ENCODE measurements at places on chromosomes 7 and 10. TPM values are rescaled to one million over a fixed set of nuclear protein-coding genes. Genes with fewer than 3 reads are reported as not detected.

PRPS1L1 gene
- not detected for total RNA-seq

RADIL gene
- 0.80 TPM for total RNA-seq

TFR2 gene
- 0.68 TPM for total RNA-seq

NCF1 gene
- 8.1 TPM for total RNA-seq

AKR1B15 gene
- total RNA-seq = 0.48 TPM

SCIN gene
- total RNA-seq = 62.3 TPM

FKBP6 gene
- total RNA-seq = not detected

OR2A1 gene
- not detected for total RNA-seq

TAC1 gene
- not detected for total RNA-seq

SLIT1 gene
- total RNA-seq = 1.9 TPM

ZNF425 gene
- 1.8 TPM for total RNA-seq

AKR1B1 gene
- 6.4 TPM for total RNA-seq

GRM3 gene
- not detected for total RNA-seq

Data from transverse colon (tissue), 4 donors.